ENCODE measurements at places on chromosomes 12 and 14. TPM values are rescaled to one million over a fixed set of nuclear protein-coding genes. Genes with fewer than 3 reads are reported as not detected.

Gene POU6F1
- 1.0 TPM for total RNA-seq

Gene FOXA1
- total RNA-seq, result 1.4 TPM

Gene COX8C
- not detected for total RNA-seq

Gene CPNE6
- not detected for total RNA-seq

Gene TMTC1
- 26.2 TPM for total RNA-seq

Gene MON2
- total RNA-seq, result 10.9 TPM

Gene PIGH
- 18.6 TPM for total RNA-seq

Gene ZDHHC22
- total RNA-seq, result not detected

Gene HOXC4
- total RNA-seq, result not detected

Gene IFT81
- total RNA-seq, result 34.8 TPM

Gene MUCL1
- not detected for total RNA-seq

Gene NOVA1
- not detected for total RNA-seq

All from A172 (cell line).